ENCODE measurements at places on chromosomes 2 and 18.

DNA sequence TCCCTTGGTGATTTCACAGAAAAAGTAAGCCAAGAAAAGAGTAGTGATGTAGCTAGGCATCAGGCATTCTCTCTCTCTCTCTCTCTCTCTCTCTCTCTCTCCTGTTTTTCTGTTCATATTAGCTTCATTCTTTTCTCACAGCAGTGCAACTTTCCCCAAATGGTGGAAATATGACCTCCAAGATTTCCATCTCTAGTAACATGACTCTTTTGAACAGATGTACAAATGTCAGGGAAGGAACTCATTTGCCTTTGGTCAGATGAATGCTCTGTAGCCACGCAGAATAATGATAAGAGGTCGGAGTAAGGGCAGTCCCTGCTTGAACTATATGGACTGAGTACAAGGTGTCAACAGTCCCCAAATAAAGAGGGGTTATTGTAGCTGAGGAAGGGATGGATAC is 316.2 kb downstream of the GALNT13 start:
- DNase-seq = no peak

DNA sequence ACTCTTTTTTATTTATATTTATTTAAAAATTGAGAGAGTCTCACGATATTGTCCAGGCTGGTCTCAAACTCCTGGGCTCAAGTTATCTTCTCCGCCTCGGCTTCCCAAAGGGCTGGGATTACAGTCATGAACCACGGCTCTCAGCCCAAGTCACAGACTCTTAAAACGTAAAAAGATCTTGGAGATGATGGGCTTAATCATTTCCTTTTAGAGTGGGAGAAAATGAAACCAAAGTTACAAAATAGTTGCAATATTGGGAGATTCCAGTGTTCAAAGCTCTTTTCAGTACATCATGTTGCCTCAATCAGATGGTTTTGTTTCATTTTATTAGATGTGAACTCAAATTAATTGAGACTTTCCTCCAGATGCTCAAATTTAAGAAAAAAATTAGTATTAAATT is 151.4 kb upstream of the XPO1 start:
- DNase-seq = no peak

- no peak for DNase-seq
Observed at GRCh38 chr2:119486886-119487285, 37.4 kb downstream of the SCTR start.

GRCh38 chr2:190432567-190433231 is 24.5 kb downstream of the MFSD6 start:
- DNase-seq = no peak

DNA sequence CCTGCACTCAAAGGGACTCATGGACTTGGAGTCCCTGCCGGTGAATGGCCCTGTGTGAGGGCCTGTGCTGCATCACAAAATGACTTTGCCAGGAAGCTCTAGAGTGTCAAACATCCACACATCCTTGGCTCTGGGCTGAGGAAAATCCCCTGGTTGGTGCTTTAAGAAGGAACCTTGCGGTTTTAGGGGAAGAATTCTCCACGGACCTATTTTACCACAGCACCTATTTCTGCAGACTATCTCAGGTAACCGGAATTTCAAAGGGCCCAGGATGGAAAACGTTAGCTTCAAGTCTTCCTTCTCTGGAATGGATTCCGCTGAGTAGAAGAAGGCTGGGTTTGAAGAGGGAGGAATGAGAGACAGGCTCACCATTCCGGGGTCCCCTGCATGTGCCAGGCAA is 166.2 kb downstream of the ALK start:
- no peak for DNase-seq

GRCh38 chr2:126368758-126369157 is 287.2 kb upstream of the GYPC start:
- DNase-seq = no peak

DNA sequence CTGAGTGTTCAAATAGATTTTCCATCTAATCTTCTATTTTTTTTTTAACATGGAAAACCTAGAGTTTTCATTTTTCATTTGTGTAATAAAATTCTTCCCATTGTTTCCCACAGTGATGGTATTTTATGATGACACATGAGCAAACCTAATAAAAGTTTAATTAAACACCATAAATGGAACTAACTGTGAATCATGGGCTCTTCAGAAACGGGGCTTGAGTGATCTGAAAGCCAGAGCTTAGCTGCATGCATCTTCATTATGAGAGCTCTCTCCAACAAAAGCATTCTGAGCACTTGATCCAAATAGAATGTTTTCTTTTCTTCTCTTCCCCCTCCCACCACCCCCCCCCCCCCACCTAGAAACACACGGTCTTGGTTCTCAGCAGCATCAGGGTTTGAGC is 82.1 kb upstream of the REV1 start:
- no peak for DNase-seq

DNA sequence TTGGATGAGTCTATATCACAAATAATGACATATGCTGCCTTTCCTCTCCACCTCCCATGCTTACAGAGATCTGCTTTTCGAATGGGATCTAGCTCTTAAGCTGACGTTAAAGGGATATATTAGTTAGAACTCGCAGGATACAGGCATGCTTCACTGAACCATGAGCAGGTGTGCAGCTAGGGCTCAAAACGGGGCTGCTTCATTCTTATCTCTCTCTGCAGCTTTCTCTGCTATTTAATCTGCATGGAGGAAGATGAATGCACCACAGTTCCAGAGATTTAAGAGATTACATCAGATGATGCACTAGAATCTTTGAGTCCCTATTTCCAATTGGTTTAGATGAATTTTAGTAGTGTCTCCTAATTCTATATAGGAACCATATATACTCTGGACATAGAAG is 327.0 kb downstream of the RAD51AP2 start:
- no peak for DNase-seq

- no peak for DNase-seq
Observed at GRCh38 chr2:33104726-33105125, 158.0 kb downstream of the LTBP1 start.

GRCh38 chr2:42558827-42559226 is 9.6 kb upstream of the MTA3 start:
- DNase-seq = no peak

DNA sequence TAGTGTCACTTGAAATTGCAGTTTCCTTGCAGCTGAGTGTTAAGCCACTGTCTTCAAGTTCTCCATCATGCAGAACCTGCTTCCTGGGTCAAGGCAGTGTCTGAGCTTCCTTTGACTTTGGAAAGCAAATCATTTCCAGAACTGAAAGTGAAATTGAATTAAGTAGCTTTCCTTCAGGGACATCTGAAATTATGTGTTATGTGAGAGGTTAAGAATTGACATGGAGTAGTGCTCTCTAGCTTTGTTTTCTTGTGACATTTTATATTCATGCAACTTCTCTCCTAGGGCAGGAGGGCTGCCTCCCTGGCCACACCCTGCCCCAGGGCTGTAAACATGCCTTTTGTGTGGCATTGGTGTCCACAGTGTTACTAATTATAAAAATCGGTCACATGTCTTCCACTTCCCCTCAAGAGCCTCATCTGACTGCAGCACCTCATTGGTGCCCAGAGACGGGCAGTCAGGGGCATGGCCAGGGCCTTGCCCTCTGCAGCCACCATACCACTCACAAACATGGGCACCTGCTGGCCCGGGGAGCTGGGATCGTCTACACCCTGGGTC is 14.4 kb downstream of the RAB12 start:
- DNase-seq = no peak

- DNase-seq = no peak
Observed at GRCh38 chr18:65282096-65282495, 468.7 kb upstream of the CDH7 start.

DNA sequence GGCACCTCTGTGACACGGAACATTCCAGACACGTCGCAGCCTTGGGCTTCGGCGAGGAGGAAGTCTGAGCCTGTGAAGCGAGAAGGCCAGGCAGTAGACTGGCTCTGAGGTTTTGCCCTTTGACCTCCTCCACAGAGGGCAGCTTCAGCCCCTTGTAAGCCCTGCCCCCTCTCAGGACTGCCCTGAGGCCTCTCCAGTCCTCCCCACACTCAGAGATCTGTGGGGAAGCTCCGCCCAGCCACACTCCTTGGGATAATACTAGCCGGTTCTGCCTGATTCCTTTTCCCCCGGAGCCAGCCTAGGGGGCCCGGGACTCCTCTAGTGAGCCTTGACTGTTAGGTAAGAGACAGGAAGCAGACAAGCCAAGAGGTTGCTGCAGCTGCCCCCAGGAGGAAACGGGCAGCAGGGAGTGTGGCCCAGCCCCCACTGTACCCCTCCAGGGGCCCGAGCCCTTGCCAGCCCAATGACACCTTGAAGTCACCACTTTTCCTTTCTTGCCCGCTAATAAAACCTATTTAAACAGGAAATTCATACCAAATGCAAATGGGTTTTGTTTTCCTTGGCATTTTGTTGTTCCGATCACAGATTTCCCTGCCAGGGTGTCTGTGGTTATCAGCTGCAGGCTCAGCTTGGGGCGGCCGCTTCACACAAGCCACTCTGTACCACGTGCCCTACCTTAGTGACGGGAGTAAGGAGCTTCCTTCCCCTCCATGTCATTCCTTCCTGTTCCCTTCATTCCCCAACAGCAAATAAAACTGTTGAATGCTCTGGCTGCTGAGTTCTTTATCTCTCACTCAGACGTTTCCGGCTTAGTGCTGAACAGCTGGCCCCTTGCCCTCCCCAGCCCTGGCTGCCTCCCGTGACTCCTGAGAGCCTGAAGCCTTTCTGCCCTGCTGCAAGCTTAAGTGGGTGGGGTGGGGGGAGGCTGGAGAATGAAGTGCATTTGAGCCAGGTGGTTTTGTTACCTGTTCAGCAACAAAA is 124.7 kb downstream of the CABLES1 start:
- no peak for DNase-seq

GRCh38 chr18:24878289-24878688 is 417.9 kb downstream of the HRH4 start:
- no peak for DNase-seq

DNA sequence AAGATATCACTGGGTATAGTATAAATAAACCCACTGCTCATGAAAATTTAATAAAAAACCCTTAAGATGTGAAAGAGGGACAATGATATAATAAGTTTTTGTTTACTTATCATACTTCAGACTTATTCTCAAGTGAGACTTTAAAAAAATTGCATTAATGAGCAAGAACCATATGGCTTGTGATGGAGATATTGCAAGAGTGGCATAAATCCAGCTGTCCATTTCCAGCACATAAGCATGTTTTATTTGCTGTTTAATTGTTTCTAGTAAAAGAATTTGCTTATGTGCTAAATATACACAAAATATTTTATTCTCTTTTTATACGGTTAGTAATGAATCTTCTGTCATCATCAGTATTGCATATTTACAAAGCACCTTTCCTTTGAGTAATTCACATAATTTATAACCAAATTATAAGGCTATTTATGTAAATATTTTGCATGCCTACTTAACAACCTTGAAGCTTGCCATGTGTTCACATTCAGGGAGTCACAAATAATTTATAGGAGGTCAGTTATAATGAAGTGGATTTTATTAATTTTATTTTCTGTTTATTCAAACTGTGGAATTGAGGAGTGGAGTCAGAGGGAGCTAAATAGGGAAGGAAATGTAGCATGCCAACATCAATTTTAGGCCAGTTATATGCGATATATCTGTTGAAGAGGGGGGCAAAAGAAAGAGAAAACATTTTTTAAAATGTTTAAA is 318.5 kb upstream of the CWC22 start:
- no peak for DNase-seq

DNA sequence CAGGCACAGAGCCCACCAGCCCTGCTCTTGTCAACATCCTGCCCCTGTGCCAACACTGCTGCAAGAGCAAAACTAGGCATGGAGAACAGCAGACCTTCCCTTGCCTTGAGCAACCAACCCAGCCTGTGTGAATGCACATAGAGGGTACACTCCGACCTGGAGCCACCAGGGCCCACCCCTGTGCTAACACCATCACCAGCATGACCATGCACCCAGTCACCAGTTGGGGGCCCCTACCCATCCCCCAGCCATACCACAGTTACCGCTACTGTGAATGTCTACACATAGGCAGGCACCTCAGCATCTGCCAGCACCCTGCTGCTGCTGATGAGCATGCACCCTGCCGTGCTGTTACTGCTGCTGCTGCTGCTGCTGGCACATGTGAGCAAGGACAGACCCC is 301.9 kb upstream of the ST6GAL2 start:
- no peak for DNase-seq

- DNase-seq = no peak
Observed at GRCh38 chr18:45370255-45371010, 244.8 kb upstream of the SLC14A2 start.

- no peak for DNase-seq
Observed at GRCh38 chr2:158817588-158817987, 22.5 kb downstream of the DAPL1 start.

GRCh38 chr2:218865396-218865795 is 5.8 kb downstream of the WNT6 start:
- no peak for DNase-seq

GRCh38 chr18:34993289-34993688 is 47.9 kb upstream of the MAPRE2 start:
- no peak for DNase-seq

- no peak for DNase-seq
Observed at GRCh38 chr18:9244376-9244775, 90.2 kb upstream of the TWSG1 start.

DNA sequence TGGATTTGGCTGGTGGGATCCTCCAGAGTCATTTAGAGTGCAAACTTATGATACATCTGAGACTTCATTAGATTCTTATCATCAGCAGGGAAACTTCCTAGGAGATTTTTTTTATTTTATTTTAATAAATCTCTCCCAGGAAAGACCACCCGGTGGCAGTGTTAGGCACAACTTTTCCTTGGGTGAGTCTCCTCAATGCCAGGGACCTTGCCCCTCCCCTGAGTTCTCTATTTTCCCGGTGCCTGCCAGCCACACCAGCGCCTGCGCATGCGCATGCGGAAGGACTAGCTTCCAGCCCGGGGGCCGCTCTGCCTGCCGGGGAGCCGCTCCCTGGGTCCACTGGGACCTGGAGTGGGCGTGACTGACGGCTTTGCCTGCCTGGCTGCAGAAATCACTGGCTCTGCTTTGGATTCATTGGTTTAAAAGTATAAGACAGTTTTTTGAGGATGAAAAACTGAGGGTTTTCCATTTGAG is 86.6 kb downstream of the TMEM182 start:
- no peak for DNase-seq

- no peak for DNase-seq
Observed at GRCh38 chr2:155169317-155169716, 470.8 kb downstream of the KCNJ3 start.

DNA sequence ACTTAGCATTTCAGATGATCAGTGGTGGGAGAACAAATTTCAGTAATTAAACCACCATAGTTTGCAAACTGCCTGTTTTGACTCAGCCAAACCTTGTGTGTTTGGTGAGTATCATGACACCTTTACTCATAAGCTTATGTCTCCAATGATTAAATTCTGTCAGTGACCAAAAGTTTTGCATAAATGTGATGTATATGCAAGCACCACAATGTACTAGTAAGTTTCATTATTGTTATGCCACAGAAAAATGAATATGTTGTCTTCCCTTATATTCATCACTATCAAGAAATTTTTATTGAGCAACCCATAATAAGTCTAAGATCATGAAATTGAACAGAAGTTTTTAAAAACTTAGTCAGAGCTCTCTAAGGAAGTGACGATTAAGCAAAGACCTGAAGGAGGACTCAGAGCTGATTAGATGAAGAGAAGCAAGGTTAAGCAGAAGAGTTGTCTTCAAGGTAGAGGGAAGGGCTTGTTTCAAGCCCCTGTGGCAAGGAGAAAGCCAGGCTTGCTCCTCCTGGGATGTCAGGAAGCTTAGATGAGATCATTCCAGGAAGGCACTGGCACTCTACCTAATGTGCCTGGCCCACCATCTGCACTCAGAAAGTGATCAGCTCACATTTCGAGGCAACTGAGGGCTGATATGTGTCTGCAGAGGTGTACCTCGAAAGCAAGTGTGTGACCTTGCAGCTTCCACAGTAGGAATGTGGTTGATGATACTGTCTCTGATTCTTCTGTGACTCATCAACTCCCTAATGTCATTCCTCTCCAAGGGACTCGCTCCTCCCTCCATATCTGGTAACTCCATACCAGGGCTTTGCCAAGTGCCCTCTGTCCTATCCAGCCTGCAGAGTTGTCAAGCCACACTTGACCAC is 54.7 kb downstream of the KCTD18 start:
- DNase-seq = no peak

Data from stimulated activated CD4-positive, alpha-beta T cell treated with anti-CD3 and anti-CD28 coated beads, TNF-alpha, amount 100 ng/mL, for 48 hours (primary cell).